IMR-90 (cell line): ENCODE measurements at places on chromosomes 5 and 9.

DNA sequence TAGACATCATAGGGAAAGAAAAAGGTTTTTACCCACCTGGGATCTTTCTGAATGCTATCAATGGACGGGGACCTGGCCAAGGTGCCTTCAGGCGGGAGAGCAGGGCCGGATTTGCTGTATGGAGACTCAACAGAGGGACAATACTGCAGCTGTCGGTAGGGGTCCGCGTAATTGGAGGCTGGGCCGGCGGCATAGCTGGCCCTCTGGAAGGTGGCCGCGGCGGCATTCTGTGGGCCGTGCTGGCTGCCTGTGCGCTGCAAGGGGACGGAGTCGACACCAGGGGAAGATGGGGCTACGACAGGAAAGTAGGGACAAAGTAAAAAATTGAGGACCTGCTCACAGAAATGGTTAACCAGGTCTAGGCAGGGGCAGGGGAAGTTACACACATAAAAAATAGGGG is 557.9 kb downstream of the CTNND2 start:
- DNase-seq, result no peak

DNA sequence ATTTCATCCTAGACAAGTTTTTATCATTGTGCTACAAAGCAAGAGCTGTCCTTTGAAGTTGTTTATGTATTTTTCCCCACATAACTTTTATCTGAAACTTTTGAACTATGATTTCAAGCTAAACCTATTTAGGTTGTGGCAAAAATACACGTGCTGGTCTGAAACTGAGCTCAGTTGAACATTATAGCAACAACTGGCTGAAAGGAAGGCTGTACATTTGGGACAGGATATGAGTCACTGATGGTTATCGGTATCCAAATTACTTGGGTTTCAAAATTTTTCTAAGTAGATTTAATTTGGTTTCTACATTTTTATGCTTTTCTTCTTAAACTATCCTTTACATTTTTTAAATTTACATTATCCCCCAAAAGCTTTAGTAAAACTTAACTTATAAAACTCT is 627.3 kb upstream of the NUDT12 start:
- DNase-seq, result peak; percentile 59

- DNase-seq, result no peak
Observed at GRCh38 chr9:72255569-72255968, 106.3 kb downstream of the GDA start.

- DNase-seq, result no peak
Observed at GRCh38 chr5:96816991-96817390, 9.2 kb upstream of the ERAP1 start.

GRCh38 chr9:125913551-125913950 is 166.4 kb downstream of the PBX3 start:
- no peak for DNase-seq

- DNase-seq, result no peak
Observed at GRCh38 chr9:8155706-8156105, 356.1 kb upstream of the DMAC1 start.

DNA sequence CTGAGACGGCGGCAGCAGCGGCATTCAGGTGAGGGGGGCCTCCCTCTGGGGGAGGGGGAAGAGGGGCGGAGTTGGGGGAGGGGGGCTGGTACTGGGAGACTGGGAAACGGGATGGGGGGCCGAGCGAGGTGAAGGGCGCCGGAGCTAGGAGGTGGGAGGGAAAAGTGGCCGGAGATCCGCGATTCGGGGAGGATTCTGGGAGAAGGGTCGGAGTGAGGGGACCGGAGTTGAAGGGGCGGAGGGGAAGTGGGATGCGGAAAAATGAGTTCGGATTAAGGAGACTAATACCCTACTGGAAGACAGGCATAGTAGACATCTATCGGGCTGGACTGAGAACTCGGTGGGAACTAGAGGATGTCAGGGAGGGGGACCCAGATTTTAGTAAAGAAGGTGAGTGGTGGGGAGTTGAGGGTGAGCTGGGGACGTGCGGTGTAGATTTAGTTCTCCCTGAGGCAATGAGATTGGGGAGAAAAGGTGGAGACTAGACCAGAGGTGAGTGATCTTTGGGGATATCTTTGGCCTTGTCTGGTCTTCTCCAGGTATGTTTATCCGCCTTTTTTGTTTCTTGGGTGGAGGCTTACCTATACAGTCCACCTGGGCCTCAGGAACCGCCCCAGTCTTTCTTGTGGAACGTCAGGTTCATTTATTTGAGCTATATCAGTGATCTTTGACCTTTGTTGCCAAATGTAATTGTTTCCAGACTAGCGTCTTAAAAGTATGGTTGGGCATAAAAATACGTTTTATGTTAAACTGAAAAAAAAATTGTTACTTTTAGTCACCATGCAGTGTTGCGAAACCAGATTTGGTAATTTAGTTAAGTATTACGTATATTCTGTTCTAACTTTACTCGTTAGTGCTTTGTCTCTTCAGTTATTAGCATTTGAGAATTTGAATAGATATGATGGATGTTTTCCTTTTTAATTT is 632 bp downstream of the UBAP1 start:
- DNase-seq, result peak; percentile 61

DNA sequence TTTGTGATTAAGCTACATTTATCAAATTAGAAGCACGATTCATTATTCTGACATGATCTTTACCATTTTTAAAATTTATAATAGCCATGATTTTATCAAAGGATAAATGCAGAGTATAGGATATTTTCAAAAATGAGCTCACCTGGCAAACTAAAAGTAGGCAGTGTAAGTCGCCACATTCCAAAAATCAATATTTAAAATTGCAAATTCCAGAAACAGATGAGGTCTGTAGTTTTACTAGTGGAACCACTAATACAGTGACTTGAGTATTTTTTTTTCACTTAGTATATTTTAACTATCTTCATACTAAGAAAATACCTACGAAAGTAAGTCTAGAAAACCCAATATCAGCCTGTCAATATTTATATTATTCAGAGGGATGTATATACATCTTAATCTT is 164.2 kb downstream of the PDE4D start:
- DNase-seq, result no peak

DNA sequence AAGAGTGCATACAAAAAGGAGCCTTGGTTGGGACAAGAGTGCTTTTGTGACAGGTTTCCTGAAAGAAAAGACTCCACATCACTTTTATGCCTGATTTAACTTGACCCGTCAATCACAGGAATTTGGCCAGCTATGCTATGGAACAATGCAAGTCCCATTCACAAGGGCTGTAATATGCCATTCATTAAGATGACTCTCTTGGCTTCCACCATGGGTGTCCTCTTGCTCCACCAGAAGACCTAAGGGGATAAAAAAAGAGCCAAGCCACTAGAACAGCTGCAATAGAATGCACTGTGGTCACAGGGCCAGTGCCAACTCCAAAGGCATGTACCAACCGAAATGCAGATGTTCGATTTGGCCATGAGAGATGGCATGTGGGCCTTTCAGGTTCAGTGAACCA is 480.1 kb upstream of the MPDZ start:
- DNase-seq, result no peak

DNA sequence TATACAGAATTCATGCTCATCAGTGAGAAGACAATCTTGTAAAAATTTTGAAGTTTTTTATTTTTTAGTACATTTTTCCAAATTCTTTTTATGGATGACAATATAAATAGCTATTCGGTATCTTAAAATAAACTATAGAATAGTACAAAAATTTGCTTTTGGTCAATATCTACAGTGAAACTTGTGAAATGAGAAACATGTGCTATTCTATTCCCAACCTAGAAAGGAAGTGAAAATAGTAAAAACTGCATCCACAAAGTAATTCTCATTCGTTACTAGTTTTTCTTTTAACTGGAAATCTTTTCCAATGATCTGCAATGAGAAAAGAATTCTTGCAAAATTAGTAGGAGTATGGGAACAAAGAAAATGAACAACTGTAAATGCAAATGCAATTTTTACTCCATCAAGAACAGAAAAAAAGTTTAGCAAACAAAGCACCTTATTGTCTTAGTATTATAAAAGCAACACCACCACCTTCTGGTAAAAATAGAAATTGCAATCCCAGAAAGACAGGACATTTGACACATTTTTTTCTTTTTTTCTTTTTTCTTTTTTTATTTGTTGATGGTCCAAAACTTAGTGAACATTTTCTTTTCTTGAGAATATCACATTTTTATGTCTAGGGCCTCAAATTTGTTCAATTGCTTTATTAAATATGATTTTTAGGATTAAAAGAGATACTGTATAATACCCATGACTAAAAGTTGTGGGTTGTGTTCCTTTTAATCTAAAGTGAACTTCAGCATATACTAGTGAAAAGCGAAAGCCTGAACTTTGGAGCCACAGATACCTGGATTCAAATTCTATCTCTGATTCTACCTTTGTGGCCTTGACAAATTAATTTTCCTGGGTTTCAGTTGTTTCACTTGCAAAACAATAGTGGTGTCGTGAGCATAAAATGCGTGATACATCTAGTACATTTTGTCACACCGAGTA is 72.3 kb downstream of the SLCO4C1 start:
- DNase-seq, result peak; percentile 2

GRCh38 chr5:120988941-120989340 is 524.8 kb downstream of the PRR16 start:
- no peak for DNase-seq

DNA sequence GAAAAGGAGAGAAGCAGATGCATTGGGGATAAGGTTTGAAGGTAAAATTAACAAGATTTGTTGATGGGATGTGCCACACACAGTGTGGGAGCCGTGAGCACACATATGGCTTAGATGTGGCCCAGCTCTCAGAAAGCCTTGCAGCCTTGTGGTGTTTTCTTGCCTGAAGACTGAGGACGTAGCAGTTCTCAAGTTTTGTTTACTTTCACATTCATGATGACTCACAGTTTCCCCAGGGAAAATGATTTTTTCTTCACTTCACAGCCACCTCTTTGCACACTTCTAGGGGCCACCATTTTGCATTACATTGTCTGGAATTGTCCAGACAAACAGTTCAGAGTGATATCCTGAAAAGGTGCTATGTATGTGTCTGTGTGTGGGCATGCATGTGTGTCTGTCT is 126.2 kb downstream of the BASP1 start:
- DNase-seq, result peak; percentile 92

DNA sequence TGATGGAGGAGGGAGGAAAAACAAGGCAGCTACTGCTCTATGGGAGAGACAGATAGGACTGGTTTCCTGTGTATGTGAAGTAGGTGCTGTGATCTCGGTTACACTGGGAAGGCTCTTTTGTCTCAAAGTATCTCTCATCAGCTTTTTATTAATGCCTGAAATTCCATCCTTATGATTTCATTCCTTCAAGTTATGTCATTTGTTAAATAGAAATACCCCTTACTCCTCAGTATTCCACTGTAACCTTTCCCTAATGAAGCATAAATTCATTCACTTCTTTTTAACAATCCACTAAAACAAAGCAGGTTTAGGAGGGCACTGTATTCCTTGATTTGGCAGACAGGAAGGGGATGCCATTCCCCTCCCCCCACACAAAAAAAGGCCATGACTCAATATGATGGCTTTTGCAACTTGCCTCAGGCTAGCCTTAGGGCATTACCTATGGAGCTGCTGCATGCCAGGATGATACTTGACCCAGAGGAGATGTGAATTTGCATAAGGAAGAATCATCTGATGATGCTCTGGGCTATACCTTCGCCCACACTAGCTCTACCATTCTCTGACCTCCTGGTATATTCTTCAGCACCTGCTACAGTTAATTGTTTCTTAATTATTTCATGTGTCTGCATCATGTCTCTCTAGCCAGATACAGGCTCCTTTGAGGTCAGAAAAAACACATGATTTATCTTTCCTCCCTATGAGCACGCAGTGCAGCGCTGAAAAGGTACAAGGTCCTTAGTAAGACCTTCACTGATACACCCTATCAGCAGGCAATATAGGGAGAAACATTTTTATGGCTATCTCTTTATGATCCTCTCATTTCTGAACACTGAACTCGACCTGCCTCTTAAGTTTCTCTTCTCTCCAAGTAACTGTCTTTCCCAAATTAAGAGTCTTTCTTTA is 26.3 kb downstream of the NR3C1 start:
- DNase-seq, result peak; percentile 59

GRCh38 chr9:93119953-93120845 is 13.9 kb downstream of the NINJ1 start:
- peak; percentile 94 for DNase-seq

DNA sequence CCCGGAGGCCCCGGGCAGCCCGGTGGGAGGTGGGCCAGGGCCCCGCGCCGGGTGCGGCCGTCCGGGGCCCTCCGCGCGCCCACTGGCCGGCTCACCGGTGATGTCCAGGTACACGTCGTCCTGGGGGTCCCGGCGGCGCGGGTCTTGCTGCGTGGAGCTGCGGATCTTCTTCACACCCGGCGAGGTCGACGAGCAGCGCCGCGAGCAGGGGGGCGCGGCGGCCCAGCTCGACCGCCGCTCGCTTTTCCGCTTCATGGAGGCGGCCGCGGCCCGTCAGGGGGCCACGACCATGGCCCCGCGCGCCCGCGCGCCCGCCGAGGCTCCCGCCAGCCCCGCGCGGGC is 548 bp downstream of the CDC14B start:
- DNase-seq, result no peak

DNA sequence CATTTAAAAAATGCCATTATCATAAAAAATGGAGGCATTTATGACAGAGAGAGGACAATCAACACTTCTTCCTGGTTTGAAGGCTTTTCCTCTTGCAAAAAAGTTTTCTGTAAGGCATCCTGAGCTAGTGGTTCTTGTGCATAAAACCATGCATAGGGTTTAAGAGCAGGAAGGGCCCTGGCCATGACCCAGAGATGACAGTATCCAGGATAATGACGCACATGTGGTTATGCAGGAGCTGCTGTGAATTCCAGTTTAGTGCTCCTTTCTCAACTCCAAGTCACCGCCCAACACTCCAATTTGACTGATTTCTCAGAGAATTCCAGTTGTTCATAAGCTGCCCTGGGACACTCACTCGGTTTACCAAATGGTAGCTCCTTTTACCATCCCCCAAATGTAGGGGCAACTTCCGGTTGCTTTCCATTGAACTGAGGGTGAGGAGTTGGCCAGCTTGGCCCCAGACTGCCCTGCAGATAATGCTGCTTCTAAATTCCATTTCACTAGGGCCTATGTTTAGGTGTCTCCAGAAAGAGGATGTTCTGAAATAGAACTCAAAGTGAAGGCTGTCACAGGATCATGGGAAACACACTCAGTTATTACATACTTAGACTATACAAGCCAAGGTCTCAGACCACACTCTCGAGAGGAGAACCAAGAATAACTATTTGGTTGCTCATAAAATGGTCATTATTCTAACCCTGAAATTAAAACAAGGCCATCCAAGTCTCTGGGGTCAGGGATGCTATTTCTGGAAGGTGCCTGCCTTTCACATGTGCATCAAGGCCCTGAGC is 179.1 kb downstream of the SLIT3 start:
- no peak for DNase-seq

DNA sequence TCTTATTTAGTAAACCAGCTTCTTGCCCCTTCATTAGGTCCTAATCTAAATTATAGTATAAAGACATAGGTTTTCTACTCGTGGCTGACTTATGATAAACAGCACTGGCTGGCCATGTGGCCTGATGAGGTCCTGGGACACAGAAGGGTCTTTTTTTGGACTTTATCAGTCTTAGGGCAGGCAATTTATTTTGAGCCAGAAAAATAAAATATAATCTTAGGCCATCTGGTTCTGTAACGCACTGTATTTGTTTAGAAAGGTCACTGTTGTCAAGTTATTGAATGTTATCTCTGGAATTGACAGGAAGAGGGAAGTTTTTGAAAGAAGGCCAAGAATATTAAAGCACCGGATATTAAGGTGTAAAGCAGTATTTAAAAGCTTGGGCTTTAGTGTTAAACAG is 53.9 kb downstream of the RFX3 start:
- no peak for DNase-seq
